ENCODE measurements at places on chromosomes 6 and 20. TPM values are rescaled to one million over a fixed set of nuclear protein-coding genes. Genes with fewer than 3 reads are reported as not detected.

GRCh38 chr6:3627956-3628835 is 123.3 kb downstream of the PXDC1 start:
- DNase-seq = peak; percentile 40

DNA sequence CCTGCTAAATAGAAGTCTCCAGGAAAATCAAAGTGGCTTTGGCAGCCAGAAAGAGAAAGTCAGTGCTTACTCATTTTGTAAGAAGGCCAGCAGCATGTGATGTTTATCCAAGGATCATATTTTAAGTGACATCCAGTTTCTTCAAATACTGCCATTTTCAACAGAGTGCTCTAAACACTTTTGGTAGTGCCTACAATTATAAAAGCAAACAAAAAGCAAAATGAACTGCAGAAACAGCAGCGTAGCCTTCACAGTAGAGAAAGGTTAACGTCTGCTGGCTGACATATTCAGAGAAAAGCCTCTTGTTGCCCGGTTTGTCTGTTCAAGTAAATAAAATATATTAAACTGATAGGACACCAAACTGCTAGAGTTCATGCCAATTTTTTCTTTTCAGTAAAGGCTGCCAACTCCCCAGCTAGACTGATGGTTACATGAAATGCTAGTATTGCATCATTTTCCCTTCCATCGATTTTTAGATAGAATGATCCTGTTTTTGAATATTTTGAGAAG is 705.7 kb upstream of the SLC35B3 start:
- DNase-seq = no peak

Gene CTCFL
- not detected for total RNA-seq

GRCh38 chr20:50420380-50420779 is 89.8 kb upstream of the PTPN1 start:
- no peak for DNase-seq

GRCh38 chr6:144283646-144284477 is 1.3 kb upstream of the UTRN start:
- no peak for DNase-seq

DNA sequence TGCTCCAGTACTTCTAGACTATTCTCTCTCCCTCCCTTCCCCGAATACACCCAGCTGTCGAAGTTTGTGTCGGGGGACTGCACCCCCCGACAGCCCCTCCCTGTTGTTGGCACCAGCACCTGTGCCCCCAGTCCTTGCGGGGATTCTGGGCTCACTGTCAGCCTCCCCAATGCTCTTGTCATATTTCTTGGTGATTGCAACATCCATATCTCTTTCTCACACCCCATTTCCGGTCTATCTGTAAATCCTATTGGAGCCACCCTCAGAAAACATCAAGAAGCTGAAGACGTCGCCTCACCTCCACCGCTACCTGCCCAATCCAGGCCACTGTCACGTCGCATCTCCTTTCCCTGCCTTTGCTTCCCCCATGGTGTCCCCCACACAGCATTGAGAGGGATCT is 32.6 kb upstream of the VSTM2L start:
- DNase-seq = no peak

Gene FAM50B
- 7.5 TPM for total RNA-seq

DNA sequence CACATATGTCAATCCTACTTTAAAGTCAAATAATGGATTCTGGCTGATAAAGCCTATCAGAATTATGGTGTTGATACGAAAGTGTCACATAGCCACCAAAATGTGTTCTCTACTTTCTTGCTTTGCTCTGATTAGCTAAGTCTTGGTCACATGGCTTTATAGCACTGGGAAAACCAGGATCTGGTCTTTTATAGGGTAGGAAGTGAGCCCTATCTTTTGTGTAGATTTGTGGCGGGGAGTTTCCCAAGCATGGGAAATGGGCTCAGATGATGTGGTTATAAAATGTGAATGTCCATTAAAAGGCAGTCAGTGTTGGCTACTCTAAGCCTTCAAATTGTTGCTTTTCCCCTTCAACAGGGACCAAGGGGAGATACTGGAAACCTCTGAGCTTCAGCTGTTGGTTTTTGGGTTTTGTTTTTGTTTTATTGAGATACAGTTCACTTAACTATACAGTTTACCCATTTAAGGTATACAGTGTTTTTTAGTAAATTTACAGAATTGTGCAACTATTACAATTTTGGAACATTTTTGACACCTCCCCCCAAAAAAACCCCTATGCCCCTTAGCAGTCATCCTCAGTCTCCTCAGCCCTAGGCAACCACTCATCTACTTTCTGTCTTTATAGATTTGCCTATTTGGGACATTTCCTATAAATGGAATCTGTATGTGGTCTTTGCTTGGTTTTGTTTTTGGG is 12.2 kb downstream of the RRP36 start:
- DNase-seq = no peak

Gene FOXQ1
- total RNA-seq = not detected

Gene FAM229B
- 8.7 TPM for total RNA-seq

Gene SPTLC3
- total RNA-seq = not detected

DNA sequence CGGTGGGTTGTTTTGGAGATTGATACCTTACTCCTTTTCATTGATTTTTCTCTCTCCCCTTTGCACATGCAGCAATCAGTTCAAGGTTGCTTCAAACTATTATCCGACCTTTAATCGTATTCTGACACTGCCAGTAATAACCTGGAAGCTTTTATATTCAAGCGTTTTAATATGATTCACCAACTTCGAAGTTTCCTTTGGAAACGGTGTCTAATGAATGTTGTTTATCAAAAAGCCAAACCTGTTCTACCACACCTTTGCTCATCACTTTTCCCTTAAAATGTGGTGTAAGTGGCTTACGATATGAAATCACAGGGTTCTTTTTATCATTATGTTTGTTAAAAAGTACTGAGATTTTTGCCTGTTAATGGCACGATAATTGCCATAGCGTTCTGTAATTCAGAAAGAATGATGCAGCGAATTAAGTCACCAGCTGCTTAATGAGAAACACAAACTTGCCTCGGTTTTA is 660 bp downstream of the STXBP5 start:
- peak; percentile 8 for DNase-seq

GRCh38 chr6:62466607-62467006 is 180.6 kb upstream of the KHDRBS2 start:
- DNase-seq = no peak

DNA sequence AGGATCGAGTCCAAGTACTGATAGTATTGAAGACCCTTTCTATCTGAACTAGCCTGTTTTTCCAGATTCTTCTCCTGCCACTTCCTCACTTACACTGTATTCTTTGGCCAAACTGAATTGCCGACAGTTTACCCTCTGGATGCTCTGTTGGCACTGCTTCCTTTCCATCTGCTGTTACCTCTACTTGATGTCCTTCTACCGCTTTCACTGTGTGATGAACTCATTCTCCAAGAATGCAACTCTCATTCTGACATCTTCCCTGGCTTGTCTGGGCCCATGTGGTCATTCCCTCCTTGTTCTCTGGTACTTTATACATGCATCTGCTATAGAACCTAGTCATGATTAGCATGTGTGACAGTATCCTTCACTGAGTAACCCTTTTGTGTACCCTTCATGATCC is 16.3 kb downstream of the RPRD1B start:
- DNase-seq = no peak

DNA sequence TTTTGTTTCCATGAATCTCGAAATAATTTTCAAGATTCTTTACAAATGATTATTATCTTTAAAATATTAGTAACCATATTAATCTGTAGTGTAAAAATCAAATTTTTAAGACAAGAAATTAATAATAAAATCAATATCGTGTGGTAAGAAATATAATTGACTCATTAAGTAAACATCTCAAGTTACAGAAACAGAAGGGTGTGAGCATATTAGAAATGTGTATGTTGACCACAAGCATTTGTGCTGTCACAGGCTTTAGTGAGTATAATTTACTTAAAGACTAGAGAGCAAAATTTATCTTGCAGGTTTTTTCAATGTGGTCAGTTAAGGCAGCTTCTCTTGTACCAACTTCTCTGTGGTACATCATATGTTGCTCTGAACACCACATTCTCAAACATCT is 566.5 kb upstream of the IRAK1BP1 start:
- no peak for DNase-seq

- no peak for DNase-seq
These were observed 163.2 kb upstream of the LAMA2 start for GRCh38 chr6:128719786-128720185.

DNA sequence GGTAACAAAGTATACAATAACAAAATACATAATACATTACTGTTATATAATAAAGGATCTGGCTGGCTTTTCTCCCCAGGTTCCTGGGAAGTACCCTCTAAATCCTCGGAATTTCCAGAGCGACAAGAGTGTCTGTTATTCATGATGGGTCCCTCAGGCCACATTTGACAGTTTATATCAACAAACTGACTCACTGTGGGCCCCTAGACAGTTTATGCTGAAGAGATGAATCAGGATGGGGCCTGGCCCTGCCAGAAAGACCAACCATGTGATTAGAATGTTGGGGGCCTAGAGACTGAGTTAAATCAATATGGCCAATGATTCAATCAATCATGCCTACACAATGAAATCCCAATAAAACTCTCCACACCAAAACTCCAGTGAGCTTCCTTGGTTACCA is 13.5 kb downstream of the USP45 start:
- DNase-seq = no peak

Gene LY6G6D
- not detected for total RNA-seq

- DNase-seq = no peak
These were observed 506.8 kb upstream of the CITED2 start for GRCh38 chr6:139881236-139881635.

Gene PCNA
- total RNA-seq = 662 TPM

GRCh38 chr20:25220810-25221591 is 25.5 kb downstream of the ENTPD6 start:
- DNase-seq = peak; percentile 33

DNA sequence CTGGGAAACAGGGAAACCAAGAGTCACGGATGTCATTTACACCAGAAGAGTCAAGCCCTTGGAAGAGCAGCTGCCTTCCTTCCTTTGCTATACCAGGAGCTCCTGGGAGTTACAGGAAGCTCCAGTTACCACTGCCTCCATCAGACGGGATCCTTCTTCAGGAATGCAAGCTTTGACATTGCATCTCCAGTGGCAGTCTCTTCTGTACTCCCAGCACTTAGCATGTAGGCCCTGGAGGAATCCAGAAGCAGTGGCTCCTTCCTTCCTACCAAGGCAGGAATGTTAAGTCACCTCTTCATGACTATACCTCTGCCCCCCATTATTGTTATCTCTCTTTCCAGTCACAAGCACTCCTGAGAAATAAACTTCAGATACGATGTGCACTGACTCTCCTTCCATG is 836.0 kb downstream of the MAFB start:
- DNase-seq = no peak

DNA sequence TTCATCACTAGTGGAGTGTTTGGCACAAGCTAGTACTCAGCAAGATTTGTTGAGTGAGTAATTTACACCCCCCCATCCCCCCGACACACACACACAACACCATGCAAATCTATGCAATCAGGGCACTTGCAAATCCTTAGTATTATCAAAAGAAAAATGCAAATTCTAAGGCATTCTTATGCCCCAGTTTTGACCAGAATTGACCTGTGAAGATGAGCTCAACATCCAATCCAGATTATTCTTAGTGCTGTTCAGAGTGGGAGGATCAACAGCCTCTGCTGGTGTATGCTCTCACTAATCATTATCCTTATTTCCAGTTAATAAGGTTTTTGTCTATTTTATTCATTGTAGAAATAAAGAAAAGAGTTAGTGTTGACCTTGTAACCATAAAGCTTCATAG is 185.4 kb downstream of the PLCB1 start:
- DNase-seq = no peak

Gene GNAS-AS1
- total RNA-seq = 0.68 TPM

- DNase-seq = no peak
These were observed 887 bp downstream of the SIGLEC1 start for GRCh38 chr20:3711484-3711941.

GRCh38 chr6:108744244-108744972 is 103.8 kb upstream of the ARMC2 start:
- no peak for DNase-seq

- no peak for DNase-seq
These were observed 18.0 kb downstream of the SCAF8 start for GRCh38 chr6:154751011-154751800.

Gene CYP21A2
- total RNA-seq = 0.40 TPM

- no peak for DNase-seq
These were observed 91.8 kb upstream of the TNFAIP3 start for GRCh38 chr6:137775227-137775626.

Gene OR12D3
- not detected for total RNA-seq

Gene PYGB
- total RNA-seq = 32.5 TPM

Gene MAPK13
- total RNA-seq = 77.3 TPM

Gene GPSM3
- total RNA-seq = 89.5 TPM

DNA sequence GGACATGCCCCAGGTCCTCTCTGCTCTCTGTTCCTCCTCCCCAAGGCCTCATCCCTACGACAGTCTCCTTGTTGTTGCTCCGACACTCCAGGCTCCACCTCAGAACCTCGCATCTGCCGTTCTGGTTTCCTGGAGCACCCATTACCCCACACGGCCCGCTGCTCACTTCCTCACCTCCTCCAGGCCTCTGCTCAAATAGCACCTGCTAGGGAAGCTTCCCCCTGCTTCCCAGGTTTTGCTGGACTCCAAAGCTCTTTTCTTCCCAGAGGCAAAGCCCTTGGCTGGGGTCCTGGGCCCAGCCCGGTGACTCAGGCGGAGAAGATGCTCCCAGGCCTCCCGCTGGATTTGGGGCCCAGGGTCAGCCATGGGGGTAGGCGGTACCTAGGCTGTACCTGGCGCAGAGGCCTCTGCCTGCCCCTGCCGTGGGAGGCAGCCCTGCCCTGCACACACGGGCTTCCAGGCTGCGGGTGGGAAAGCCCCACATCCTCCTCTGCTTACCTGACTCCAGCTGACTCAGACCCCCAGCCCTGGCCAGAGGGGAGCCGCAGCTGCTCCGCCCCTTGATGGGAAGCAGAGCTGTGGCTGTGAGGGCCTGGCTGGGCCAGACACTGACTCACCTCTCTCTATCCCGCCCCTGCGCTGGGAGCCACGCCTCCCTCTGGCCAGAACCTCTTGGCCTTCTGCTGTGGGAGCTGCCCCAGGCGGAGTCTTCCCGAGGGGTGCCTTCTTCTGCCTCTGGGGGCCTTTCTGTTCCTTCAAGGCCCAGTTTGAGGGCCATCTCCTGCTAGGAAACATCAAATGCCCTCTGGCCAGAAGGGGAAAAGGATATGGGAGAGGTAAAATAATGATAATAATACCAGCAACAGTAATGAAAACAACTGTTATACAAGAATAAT is 130.5 kb downstream of the CEBPB start:
- no peak for DNase-seq

- DNase-seq = no peak
These were observed 75.0 kb downstream of the SHLD1 start for GRCh38 chr20:5825130-5825719.

- DNase-seq = peak; percentile 42
These were observed 54.5 kb downstream of the STMND1 start for GRCh38 chr6:17156112-17156921.

DNA sequence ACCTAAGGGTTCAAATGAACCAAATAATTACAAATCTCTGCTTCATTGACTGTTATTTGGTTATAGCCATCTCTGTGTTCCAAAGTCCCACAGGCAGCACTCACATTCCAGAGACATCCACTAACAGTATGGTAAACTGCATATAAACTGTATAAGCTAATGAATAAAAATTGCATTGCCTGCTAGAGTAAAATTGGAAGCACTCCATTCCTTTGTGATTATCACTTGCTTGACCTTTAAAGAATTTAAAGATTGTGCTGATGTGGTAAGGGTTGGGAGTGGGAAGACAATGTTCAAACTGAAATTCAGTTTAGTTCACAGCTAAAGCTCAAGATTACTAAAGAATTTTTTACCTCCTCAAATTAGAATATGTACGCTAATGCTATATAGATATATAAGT is 31.0 kb upstream of the OSTM1 start:
- no peak for DNase-seq

Gene C6orf15
- not detected for total RNA-seq
